ENCODE measurements at places on chromosomes 16 and 17.

DNA sequence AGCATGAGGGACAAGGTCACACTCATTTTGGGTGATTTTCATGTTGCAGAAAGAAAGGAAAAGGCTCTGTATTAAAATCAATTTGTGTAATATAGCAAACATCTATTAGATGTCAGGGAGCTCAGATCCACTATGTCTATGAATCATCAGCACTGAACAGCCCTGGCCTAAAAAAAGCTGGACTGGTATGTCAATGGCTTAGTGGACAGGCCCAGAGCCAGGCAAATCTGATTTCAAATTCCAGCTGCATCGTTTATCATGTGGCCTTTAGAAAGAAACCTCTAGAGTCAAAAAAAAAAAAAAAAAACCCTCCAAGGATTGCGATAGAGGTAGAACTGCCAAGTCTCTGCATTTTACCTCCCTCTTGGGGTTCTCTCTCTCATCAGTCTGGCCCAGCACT, 5.4 kb downstream of the GAS7 start:
- no peak for DNase-seq

DNA sequence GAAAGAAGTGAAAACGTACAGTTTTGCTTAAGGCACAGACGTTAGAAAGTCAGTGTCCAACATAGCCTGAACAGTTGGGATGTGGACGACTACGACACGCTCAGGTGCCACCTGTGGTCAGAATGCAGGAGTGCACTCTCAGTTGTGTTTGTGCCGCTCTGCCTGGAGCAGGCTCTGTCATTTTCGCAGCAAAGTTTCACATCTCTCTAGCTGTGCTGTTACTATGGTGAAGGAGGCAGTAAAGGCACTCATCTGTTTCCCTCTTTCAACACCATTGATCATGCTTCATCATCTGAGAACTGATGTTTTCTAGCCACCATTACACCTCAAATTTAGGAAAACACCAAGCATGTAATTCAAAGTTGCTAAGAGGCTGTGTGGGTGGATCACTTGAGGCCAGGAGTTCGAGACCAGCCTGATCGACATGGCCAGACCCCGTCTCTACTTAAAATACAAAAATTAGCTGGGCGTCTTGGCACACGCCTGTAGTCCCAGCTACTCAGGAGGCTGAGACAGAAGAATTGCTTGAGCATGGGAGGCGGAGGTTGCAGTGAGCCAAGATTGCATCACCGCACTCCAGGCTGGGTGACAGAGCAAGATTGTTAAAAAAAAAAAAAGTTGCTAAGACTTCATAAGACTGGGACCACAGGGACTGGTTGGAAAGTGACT, 44.9 kb upstream of the DNAJA2 start:
- peak; percentile 18 for DNase-seq

DNA sequence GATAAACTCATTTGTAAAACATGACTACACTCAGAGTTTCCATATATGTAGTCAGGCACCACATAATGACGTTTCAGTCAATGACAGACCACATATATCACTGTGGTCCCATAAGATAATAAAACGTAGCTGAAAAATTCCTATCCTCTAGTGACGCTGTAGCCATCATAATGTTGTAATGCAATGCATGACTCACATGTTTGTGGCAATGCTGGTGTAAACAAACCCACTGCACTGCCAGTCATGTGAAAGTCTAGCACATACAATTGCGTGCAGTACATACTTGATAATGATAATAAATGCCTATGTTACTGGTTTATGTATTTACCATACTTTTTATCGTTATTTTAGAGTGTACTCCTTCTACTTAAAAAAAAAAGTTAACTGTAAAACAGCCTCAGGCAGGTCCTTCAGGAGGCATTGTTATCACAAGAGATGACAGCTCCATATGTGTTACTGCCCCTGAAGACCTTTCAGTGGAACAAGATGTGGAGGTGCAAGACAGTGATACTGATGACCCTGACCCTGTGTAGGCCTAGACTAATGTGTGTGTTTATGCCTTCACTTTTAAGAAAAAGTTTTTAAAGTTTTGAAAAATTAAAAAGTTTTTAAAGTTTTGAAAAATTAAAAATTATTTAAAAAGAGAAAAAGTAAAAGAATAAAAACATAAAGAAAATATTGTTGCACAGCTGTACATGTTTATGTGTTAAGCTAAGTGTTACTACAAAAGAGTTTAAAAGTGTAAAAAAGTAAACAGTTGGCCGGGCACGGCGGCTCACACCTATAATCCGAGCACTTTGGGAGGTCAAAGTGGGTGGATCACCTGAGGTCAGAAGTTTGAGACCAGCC, 9.0 kb downstream of the STAT5B start:
- DNase-seq = peak; percentile 21

GRCh38 chr16:774086-775001, 13.8 kb downstream of the MSLN start:
- no peak for DNase-seq

DNA sequence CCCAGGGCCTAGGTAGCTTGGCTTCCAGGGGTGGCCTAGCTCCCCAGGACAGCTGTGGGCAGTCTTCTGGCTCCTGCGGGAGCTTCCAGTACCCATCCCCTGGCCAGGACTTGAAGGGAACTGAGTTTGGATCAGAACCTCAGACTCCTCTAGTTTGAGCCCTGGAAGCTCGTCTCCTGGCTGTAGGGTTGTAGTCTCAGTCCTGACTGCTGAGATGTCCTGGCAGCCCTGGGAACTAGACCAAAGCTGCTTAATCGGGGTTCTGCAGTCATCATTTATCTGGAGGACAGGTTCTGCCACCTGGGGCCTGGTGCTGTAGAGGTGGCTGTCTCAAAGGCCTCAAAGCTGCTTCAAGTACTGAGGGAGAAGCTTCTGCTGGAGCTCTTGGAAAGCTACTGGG, 163.7 kb downstream of the WSCD1 start:
- no peak for DNase-seq

- DNase-seq = no peak
Measured at GRCh38 chr16:1121601-1122397, 25.8 kb upstream of the C1QTNF8 start.

DNA sequence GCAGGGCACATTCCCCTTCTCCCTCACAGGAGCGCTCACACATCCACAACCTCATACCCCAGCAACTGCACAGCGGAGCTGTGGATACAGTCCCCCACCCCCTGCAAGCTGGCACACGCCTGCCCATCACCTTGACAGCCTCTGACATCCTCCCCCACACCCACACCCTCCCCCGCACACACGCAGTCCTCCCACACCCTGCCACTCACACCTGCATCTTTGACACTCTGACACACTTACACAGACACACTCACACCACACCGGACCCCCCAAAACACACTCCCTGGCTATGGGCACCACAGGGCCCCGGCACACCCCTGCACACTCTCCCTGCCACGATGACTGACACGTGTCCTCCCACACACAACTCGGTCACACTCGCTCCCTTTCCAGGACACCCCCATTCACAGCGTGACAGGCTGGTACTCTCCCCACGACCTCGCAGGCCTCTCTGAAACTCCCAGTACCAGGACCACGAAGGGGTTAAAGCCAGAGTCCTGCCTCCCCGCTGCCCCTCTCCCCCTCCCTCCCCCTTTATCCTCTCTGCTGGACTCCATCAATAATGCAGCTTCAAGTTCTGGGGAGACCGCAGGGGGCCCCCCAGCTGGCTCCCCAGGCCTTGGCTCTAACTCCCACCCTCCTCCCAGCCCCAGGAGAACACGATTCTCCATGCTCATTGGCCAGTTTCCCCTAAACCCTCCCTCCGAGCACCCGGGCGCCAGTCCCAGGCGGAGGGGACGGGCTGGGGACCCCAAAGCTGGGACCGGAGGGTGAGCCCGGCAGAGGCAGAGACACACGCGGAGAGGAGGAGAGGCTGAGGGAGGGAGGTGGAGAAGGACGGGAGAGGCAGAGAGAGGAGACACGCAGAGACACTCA, at the start of gene PPP1R1B:
PPP1R1B (plus strand) TSS at position 782 of the 876 bp plus-strand sequence. CDS start 441 bp downstream, outside the sequence.
- DNase-seq = peak; percentile 41

GRCh38 chr17:55895112-55895759, 144.4 kb downstream of the PCTP start:
- no peak for DNase-seq

- no peak for DNase-seq
Measured at GRCh38 chr17:76048711-76049110, 21.6 kb upstream of the EVPL start.

- no peak for DNase-seq
Measured at GRCh38 chr17:58364270-58364942, 12.4 kb upstream of the SUPT4H1 start.

DNA sequence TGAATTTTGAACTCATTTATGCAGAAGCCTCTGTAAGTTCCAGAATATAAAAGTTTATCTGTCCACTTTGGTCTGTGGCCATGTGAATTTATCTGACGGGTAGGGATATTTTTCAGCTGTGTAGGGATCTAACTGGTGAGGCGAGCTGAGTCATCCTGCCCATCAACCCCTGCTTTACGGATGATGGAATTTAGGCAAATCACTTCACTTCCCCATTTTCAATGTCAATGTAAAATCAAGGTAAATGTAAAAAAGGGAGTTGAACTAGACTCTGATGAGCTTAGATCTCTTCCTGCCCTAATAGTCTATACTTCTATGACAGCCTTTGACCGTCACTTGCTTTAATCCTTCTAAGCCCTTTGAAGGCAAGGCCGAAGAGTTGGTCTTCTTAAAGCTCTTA, 2.6 kb downstream of the SLC16A6 start:
- no peak for DNase-seq

DNA sequence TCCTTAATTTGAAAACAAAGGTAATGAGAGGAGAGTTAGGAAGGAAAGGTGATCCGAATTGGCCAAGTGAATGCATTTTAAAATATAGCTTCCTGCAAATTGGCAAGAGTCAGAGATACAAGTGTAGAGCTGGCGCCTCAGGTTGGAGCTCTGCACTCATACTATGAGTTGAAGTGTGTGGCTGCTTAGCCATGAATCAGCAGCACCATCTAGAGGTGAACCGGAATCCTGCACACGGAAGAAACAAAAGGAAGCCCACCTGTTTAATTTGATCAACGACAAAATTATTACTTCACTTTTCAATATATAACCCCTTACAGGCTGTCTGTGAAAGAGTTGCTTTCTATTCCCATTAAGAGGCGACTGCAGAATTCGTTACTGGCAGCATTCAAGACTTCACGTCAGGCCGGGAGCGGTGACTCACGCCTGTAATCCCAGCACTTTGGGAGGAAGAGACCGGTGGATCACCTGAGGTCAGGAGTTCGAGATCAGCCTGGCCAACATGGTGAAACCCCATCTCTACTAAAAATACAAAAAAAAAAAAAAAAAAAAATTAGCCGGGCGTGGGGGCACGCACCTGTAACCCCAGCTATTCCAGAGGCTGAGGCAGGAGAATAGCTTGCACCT, 1253.7 kb upstream of the CDH8 start:
- DNase-seq = peak; percentile 84

GRCh38 chr16:57687363-57687929, 7.2 kb upstream of the DRC7 start:
- DNase-seq = no peak

GRCh38 chr16:62036101-62036801, at the start of gene CDH8:
TSS of gene CDH8 (minus strand) at chr16:62036438. CDS start at chr16:62021403, 15,035 bp downstream.
- peak; percentile 87 for DNase-seq

Measured in eye (tissue), 1 donor.